ENCODE measurements at places on chromosomes 7 and 10. TPM values are rescaled to one million over a fixed set of nuclear protein-coding genes. Genes with fewer than 3 reads are reported as not detected.

The IL6 gene
- polyA plus RNA-seq: 341 TPM

The TUBB8 gene
- 2.0 TPM for polyA plus RNA-seq

The OR2A12 gene
- polyA plus RNA-seq: not detected

The CELF2 gene
- 69.3 TPM for polyA plus RNA-seq

The BICC1 gene
- polyA plus RNA-seq: not detected

The AGR2 gene
- polyA plus RNA-seq: not detected

The TSPAN33 gene
- 111 TPM for polyA plus RNA-seq

The SPDYE8 gene
- polyA plus RNA-seq: not detected

The TRIM50 gene
- polyA plus RNA-seq: not detected

The CYP2C9 gene
- polyA plus RNA-seq: not detected

The ACSL5 gene
- 31.5 TPM for polyA plus RNA-seq

GRCh38 chr10:10798102-10798863 is 219.4 kb upstream of the CELF2 start:
- no peak for DNase-seq

DNA sequence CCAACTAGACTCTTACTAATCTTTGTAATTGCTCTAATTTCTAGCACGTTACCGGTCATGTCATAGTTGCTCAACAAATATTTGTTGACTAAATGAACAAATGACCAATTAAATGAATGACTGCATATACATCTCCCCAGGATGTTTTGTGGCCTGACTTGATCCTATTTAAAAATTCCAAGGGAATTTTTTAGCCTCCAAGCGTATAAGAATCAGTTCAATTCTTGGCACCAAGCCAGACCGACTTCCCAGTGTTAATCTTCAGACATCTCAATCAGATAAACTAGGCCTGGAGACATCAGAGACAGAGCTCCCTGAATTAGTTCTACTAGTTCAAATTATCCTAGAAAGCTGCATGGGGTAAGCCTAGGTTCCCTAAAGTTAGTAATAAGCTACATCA is 96.0 kb downstream of the GSAP start:
- no peak for DNase-seq

DNA sequence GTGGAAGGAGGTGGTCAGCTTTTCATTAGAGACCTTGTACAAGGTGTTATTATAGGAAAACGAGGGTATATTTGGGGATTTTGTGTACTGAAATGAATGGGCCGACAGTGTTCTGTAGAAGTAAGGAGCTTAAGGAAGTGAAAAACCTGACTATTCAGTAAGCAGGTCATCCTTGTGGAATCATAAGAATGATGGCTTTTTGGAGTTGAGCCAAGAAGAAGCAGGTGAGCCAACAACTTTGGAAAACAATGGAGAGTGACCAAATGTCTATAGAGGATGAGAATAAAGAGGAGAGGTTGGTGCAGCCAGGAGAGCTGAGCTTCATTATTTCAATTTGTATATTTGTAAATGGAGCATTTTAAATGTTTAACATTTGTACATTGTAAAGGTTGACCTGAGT is 595.7 kb downstream of the CCSER2 start:
- DNase-seq: no peak

DNA sequence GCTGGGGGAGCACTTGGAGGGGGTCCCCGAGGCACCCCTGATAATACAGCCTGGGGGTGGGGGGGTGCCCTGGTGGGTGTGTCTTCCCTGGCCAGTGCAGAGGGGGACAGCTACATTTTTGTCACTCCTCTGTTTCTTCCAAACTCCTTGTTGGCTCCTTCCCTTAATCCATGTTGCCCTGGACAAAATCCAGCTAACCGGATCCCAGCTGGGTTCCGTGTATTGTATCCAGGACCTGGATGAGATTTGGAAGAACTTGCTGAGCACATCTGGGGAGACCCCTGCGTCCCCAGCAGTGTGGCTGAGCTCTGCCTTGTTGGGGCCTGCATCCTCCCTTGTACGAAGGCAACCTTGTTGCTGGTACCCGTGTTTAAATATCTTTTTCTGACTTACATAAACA is 86.8 kb upstream of the BTBD16 start:
- DNase-seq: no peak

DNA sequence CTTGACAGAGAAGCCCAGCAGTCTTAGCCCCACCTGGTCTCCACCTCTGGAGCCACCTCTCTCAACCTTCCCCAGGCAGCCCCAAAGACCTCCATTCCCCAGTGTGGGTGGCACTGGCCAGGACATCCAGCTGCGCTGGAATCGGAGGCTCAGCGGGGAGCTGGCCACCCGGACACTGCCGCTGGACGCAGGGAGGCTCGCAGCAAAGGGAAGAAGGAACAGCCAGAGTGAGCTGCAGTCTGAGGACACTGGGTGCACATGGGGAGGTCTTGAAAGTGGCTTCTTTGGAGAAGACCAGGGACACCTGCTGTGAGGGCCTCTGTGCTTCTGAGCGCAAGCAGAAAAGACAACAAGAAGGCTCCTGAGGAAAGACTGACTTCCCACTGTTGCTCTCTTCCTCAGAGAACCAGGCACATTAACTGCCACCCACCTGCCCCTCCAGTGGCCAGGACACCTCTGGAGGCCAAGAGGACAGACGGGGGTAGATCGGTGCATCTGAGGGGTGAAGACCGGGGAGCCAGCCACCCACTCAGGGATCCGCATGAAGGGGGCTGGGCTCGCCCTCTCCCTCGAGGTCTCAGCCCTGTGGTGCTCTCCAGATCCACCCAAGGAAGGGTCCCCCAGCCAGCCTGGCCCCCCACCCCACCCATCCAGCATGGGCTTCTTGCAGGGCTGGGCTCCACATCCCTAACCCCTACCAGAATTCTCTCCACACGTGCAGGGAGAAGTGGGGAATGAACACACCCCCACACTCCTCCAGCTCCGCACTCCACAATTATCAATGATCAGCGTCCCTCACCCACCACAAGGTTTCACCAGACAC is 1.8 kb downstream of the CAMK2B start:
- peak; percentile 8 for DNase-seq

DNA sequence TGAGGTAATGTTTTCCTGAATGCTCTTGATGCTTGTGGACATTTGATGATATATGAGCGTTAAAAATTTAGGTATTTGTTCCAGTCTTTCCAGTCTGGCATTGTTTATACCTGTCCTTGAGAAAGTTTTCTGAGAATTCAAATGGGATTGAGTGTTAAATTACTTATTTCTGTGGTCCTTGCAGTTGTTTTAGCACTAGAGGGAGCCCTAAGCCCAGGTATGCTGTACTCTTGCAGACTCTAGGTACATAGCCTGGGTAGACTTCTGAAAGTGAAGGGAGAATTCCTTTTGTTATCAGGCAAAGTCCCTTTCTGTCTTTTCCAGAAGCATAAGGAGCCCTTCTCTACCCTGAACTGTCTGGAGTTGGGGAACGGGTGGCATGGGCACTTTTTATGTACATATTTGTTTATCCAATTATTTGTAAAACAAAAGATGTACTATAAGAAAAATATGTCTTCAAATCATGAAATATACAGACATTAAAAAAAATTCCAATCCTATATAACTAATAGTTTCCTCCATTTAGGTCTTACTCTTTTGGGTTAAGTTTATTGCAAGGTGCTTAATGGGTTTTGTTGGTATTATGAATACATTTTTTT is 262.1 kb downstream of the ATRNL1 start:
- DNase-seq: peak; percentile 14

DNA sequence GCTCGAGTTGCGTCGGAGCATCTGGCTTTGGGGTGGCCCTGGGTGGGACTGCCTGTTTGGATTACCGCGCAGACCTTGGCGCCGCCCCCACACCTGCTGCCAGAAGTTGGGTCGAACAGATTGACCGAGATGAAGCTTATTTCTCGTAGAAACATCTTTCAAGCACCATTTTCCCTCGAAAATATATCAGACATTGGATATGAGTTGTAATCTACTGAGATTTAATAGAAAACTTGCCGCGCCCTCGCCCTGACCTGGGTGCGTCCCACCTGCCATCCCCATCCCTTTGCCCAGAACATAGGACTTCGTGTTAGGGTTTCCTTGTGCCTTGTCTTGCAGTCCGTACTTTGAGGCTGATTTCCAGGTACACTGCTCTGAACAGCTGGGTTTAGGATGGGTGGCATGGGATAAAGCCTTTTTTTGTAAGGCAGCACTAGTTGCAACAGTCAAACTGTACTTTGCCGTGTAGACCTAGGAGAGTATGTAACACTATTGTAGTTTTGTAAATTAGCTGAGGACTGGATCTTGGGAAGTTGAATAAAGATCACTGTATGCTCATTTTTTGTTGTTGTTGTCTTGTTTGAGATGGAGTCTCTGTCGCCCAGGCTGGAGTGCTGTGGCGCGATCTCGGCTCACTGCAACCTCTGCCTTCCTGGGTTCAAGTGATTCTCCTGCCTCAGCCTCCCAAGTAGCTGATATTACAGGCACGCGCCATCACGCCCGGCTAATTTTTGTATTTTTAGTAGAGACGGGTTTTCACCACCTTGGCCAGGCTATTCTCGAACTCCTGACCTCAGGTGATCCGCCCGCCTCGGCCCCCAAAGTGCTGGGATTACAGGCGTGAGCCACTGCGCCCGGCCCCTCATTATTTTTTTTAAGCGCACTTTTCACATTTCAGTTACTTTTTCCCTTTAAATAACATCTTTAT is 978 bp downstream of the OGDH start:
- no peak for DNase-seq

DNA sequence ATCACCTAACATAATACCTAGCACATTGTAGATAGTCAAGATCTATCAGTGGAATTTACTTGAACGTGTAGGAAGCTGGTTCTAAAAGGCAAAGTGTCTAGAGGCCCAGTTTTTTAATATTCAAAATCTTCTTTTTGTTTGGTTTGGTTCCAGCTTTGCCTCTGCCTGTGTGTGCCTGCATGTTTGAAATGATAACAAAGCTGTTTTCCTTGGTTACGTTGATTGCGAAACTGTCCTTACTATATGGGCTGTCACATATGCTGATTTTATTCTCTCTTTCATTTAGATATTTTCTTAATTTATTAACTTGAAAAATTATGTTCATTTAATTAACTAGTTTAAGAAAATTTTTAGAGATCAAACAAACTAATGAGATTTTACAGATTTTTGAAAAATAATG is 237.3 kb downstream of the SEMA3A start:
- no peak for DNase-seq

DNA sequence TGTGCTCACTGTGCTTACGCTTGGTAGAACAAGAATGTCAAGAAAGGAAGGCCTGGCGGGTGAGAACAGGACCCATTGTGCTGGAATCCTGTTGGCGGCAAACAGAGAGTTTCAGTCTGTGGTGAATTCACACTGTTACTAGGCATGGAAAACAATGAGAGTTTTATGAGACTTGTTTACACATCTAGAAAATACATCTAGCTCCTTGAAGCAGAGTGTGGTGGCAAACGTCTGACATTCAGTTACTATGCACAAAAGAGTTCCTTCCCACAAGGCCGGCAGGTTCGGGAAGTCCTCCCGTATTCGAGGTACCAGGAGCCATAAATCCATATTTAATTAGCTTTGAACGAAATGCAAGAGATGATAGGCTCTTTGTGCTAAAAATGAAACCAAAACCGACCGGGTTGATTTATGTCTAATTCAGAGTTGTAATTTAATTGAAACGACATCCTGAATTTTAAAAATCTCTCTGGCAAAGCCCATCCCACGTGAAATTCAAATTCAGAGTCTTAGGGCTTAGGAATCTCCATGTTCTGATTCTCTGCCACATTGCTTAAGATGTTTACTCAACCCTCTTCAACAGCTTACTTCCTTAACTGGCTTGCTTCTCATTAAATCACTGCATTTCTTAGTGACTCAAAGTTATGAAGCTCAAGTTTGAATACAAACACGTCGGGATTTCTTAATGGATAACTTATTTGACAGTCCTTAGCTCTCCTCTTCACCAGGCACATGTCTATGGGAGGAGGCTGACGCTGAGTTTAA is 299.9 kb upstream of the PITRM1 start:
- peak; percentile 56 for DNase-seq

- no peak for DNase-seq
Measured at GRCh38 chr10:97850446-97850845, 803 bp downstream of the GOLGA7B start.

DNA sequence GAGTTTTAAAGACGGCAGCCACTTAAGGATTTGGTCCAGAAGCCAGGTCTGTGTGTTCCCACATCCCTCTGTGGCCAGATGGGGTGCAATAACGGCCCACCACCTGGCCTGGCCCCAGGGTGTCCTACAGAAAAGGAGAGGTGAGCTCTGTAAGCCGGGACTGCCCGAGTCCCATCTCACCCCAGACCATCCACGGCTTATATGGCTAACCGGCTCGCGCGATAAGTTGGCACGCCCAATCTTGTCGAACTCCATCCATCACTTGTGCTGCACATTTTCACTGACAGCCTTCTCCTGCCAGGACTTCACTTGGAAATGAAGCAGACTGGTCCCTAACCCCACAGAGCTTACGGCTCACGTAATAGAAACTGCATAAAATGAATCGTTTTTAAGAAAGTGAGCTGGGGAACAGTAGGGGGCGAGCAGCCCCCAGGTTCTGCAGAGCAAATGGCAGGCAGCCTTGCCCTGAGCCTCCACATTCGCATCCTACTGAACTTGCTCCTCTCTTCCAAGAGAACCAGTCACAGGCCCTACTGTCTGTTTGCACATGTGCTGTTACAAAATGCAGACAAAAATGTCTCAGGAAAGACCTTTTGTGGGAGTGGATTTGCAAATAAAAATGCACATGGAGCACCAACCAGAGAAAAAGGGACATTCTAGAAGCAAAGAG is 98.2 kb downstream of the TNS3 start:
- peak; percentile 35 for DNase-seq

DNA sequence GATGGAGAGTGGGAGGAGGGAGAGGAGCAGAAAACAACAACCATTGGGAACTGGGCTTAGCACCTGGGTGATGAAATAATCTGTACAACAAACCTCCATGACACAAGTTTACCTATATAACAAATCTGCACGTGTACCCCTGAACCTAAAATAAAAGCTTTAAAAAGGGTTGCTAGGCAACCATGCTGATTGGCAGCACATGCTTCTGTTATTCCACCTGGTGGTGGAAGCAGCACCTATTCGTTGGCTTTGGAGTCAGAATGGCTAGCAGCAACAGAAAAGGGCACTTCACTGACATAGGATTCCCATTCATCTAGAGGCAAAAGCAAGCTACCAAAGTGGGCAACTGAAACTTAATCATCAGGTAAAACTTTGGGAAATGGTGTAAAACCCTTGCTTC is 57.1 kb downstream of the RELN start:
- DNase-seq: no peak

DNA sequence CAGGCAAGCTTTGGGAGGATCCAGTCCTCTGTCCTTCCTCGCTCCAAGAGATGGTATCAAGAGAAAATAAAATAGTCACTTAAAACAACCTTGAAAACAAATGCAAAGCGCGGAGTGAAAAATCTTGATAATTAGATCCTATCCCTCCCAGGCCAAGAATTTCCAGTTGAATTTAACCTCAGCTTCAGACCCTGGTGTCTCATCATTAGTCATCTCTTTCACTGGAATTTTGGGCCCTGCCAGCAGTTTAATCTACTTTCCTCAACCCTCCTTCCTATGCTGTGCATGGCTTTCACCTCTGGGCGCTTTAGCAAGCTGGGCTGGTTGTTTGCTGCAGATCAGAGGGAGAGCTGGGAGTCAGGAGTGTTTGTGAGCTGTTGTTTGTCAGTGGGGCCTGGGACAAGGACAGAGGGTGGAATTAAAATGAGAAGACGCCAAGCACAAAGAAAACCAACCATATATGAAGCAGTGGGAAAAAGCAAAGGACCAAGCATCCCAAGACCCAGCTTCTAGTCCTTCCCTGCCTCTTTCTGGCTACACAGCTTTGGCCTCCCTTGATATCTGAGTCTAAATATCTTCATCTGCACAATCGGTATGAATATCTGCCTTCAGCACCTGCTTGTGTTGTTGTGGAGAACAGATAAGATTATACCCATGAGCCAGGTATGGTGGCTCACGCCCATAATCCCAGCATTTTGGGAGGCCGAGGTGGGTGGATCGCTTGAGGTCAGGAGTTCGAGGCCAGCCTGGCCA is 13.5 kb downstream of the MYOF start:
- no peak for DNase-seq

All from B cell (primary cell).